Activated CD4-positive, alpha-beta memory T cell treated with anti-CD3 and anti-CD28 coated beads, Interleukin-2, amount 10 ng/mL, durations not matched to agents 7 days and 5 days (primary cell): ENCODE measurements at places on chromosomes 7 and 10. TPM values are rescaled to one million over a fixed set of nuclear protein-coding genes. Genes with fewer than 3 reads are reported as not detected.

DNA sequence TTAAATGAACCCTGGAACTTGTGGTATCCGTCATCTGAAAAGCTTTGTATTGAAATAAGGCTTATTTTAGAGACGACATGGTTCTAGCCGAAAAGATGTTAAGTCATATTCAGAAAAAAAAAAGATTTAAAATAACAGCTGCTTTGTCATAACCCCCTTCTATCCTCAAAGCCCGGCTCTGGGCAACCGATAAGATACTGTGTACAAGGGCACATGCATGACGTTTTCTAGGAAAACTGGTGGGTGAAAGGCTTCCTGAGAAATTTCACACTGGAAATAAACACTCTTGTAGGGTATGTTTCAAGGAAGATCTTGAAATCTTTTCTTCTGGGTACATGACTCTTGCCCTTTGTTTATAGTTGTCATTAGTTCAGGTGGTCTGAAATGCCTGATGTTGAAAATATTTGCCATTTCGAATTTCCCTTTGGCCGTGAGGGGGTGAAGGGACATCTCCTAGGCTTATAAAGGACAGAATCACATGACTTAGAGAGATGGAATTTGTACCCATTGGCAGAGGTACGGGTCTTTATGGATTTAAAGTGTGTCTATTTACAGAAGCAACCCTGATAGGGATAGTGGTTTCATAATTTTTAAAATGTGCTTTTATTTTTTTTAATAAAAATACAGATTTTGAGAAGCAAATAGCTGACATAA is 232.5 kb downstream of the PTEN start:
- DNase-seq: no peak

DNA sequence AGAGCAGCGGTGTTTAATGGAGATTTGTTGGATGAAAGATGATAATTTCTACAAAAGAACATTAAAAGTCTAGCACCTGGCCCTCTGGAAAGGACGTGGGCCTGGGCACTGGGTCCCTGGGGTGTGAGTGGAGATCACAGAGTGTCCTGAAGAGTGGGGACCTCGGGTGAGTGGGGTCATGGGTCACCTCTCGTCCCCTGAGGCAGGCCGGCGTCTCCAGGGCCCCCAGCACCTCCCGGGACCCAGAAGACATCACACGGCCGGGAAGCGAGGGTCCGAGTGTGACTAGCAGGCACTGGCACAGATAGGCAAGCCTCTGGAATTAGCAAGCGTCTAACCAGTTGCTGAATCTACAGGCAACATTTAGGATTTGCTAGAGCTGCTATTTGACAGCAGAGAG is 257.2 kb downstream of the MAD1L1 start:
- no peak for DNase-seq

DNA sequence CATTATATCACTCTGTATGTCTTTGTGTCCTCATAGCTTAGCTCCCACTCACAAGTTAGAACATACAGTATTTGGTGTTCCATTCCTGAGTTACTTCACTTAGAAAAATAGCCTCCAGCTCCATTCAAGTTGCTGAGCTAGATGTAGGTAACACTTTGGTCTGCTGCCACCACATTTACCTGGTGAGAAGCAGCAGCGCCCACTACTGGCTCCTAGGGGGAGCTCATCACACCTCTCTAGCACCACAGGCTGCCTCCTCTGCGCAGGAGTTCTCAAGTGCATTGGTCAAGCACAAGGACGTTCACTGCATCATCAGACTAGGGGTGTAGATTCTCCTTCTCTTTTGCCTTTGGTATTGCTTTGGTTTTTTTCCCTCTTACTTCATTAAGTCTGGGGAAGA is 530.9 kb upstream of the AUTS2 start:
- DNase-seq: no peak

AOAH gene
- total RNA-seq: 18.5 TPM

DNA sequence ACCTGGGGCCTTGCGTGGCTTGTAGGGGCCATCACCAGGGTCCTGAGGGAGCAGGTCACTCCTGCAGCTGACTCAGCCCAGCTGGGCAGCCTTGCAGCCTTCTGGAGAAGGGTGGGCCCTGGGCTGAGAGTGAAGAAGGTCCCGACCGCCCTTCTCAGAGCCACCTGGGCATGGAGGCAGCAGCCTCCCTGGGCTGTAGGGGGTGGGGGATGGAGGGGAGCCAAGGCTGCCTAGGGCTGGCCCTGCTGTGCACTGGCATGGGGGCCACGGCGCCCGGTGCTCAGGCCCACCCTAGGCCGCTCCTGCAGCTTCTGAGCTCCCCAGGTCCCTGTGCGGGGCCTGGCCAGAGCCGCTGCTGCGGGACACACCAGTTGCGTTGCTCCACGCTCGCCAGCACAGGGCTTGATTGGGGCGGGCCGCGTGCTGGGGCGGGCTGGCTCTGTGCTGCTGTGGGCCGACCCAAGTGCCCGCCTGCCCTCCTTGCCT is 63.6 kb upstream of the NKX6-2 start:
- DNase-seq: no peak

RET gene
- total RNA-seq: 0.50 TPM

STAG3 gene
- total RNA-seq: 12.9 TPM

VPS41 gene
- 54.8 TPM for total RNA-seq

DNA sequence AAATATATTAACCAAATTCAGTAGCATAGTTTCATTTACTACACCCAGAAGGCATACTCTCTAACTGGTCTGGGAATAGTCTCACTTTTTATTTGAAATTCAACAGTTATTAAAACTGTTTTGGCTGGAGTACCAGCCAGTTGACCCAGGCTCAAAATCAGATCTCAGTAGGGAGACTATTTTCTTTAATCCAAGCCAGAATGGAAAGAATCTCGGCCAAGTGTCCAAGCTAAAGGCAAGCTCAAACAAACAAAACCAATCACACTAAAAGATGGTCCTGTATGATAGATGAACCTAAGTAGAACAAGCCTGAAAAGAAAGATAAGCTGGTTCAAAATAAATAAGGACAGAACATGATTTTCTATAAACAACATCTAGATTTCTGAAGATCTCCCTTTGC is 259.6 kb upstream of the POM121L12 start:
- DNase-seq: no peak

- DNase-seq: no peak
Measured at GRCh38 chr10:17599089-17599488, 18.1 kb downstream of the HACD1 start.

GRCh38 chr10:89904755-89905154 is 203.4 kb downstream of the KIF20B start:
- DNase-seq: no peak

- DNase-seq: no peak
Measured at GRCh38 chr10:29119374-29119773, 169.5 kb upstream of the LYZL1 start.

GRCh38 chr10:30821261-30821993 is 191.9 kb upstream of the LYZL2 start:
- DNase-seq: no peak

SLC13A1 gene
- total RNA-seq: not detected

GRCh38 chr7:24732646-24733413 is 24.4 kb downstream of the GSDME start:
- DNase-seq: no peak

GRCh38 chr7:68470836-68471435 is 1127.3 kb upstream of the AUTS2 start:
- DNase-seq: no peak

ADAM12 gene
- 1.2 TPM for total RNA-seq

- no peak for DNase-seq
Measured at GRCh38 chr7:54419209-54419608, 123.0 kb upstream of the VSTM2A start.

DNA sequence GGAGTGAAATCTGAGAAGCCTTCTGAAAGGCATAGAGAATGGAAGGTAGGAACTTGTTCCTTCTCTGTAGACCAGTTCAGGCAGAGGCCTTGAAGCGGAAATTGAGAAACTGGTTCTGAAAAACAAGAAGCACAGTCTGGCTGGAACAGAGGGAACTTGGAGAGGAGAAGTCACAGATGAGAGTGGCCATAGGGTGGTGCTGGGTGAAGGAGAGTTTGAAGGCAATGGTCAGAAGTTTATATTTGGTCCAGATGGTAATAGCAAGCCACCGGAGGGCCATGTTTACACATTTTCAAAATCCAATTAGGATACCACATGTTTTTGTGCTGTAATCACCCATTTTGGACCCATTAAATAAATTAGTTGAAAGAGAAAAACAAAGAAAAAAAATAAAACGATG is 692.5 kb downstream of the INHBA start:
- no peak for DNase-seq

GRCh38 chr7:108112683-108113082 is 17.5 kb downstream of the LAMB4 start:
- DNase-seq: no peak

DNA sequence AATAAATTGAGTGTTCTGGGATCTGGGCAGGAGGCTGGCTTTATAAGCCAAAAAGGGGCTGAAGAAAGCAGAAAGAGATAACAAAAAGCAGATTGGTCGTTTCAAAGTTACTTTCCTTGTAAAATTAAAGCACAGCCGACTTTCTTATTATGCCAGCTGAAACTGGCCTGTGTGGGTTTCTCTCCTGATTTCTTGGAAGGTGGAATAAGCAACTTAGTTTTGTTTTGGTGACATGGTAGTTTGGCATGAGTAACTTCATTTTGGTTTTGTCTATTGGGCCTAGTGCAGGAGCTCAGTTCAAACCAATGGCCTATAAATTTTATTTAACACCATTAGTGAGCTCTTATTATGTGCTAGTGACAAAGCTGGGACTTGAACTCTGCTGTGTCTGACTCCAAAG is 13.2 kb upstream of the DNAJC12 start:
- DNase-seq: no peak

- no peak for DNase-seq
Measured at GRCh38 chr7:89771003-89771636, 383.1 kb upstream of the STEAP1 start.

- DNase-seq: no peak
Measured at GRCh38 chr7:105473163-105473562, 48.9 kb downstream of the PUS7 start.

GPR26 gene
- total RNA-seq: not detected

DNA sequence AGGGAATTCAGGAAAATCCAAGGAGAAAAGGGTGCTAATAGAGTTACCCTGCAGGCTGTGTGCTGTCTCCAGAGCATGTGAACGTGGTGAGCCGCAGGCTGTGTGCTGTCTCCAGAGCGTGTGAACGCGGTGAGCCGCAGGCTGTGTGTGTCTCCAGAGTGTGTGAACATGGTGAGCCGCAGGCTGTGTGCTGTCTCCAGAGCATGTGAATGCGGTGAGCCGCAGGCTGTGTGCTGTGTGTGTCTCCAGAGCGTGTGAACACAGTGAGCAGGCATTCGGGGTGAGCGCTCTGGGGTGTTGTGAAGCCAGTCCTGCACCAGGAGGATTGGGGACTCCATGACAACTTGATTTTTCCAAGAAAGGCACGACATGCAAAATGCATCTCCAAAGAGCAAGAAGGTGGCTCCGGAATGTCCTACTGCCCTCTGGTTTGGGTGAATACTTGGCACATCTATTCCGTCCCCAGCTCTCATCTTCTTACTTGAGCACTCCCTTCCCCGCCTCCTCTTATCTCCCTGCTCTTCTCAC is 407.9 kb upstream of the SHH start:
- DNase-seq: no peak

BLNK gene
- not detected for total RNA-seq

DNA sequence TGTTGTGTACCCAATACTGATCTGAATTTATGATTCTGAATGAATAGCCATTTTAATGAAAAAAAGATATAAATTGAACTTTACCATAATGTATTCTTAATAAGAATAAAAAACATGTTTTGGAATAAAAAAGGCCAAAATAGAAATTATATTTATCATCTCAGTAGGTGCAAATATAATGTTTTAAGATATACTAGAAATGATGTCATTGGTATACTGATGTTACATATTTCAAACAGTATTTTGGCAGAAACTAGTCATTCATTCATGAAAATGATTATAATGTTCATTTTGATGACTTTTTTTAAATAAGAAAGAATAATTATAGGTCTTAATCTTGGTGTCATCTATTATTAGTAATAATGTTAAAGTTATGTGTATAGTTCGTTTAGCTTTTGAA is 9.2 kb downstream of the PCGF5 start:
- no peak for DNase-seq

GRCh38 chr10:63007112-63007511 is 126.0 kb upstream of the NRBF2 start:
- DNase-seq: peak; percentile 23

GRCh38 chr10:72790216-72790990 is 98.5 kb downstream of the MCU start:
- no peak for DNase-seq

NME8 gene
- total RNA-seq: not detected

GRCh38 chr7:44625526-44626471 is 19.4 kb downstream of the OGDH start:
- no peak for DNase-seq

DNA sequence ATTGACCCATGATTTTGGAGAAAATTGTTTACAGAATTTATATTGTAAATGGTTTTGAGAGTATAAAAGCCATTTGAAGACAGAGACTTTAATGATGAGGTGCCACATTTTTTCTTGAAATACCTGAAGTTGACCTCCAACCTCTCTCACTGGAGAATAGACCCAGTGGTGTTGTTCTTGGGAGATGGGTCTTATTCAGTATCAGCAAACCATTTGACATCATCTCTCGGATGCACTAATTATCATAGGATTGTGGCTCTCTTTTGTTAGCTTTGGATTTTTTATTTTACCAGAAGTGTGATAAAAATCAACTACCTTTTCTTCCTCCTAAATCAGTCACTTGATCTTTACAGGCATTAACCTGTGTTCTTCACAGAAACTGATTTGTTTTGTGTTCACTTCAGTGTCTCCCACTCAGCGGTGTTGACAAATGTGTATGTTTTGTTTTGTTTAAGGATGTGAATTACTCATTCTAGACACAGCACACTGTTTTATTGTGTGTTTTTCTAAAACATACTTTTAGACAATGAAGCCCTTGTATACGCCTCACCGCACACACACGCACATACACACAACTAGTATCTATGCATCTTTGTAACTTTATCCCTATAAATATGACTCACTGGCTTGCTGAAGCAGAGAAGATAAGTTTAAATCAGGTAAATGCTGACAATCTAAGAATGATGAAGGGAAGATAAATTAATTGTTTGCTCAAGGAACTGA is 455.6 kb downstream of the INHBA start:
- DNase-seq: no peak

DNA sequence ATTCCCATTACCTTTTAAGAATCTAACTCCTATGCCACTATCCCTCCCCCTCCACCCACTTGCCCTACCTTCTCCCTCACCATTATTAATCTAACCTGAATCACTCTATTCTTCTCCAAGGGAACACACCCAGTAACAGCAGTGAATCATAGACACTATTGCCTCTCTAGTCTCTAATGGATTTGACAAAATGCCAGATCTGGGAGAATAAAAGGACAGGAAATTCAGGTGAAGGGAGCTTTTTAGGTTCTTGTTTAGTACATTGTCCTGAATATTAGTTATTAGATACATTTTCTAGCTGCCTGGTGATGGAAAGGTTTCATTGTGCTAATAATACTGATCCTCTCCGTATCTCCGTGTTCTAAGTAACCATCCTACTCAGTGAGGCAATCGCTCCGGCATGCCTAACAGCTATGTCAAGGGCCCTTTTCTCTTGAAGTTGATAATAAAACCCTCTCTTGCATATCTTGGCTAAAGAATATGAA is 4.1 kb upstream of the SFR1 start:
- no peak for DNase-seq

PROSER2 gene
- 0.28 TPM for total RNA-seq
